Stimulated activated CD4-positive, alpha-beta T cell treated with anti-CD3 and anti-CD28 coated beads, Interleukin-15, amount 100 ng/mL, for 48 hours (primary cell): ENCODE measurements at places on chromosomes 16 and 17.
A peak's percentile ranks its signal among the peaks of the same experiment; 100 is the strongest.

GRCh38 chr16:30570636-30571444, 674 bp downstream of the ZNF688 start:
- DNase-seq = no peak

DNA sequence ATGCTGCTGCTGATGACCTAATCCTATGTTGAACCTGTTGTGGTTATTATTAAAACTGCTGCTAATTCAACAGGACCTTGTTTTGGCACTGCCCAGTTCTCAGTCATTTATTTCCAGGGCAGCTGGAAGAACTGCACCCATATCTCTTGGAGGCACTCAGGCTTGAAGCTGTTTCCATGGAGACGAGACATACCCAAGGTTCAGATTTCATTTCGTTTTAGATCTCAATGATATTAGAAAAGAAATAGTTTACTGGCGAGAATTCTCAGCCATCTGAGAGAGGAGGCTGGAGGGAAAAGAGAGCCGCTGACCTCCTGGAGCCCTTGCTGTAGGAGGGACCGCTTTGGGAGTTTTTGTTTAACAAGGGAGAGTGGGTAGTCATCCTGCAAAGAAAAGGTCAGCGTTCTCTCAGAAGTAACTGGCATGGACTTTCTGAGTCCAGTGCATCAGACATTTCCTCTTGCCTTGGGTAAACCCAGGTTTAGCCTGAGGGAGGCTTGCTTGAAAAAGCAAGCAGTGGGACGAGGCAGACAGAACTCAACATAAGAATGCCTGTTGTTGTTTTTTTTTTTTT, 75.4 kb downstream of the YPEL2 start:
- DNase-seq = no peak

DNA sequence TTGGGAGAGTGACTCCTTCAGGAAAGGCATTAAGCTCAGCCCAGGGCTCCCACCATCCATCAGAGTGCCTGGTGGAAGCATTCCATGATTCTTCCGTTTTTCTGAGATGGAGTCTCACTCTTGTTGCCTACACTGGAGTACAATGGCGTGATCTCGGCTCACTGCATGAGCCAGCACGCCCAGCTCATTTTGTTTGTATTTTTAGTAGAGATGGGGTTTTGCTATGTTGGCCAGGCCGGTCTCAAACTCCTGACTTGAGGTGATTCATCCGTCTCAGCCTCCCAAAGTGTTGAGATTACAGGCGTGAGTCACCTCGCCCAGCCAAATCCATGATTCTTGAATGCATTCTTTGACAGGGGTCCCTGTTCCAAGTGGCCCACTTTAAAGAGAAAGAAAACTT, 23.1 kb downstream of the MIS12 start:
- DNase-seq = no peak

- DNase-seq = no peak
Measured at GRCh38 chr17:16158714-16159113, 56.6 kb downstream of the NCOR1 start.

GRCh38 chr16:35749253-35750141, 2290.1 kb downstream of the TP53TG3F start:
- no peak for DNase-seq

DNA sequence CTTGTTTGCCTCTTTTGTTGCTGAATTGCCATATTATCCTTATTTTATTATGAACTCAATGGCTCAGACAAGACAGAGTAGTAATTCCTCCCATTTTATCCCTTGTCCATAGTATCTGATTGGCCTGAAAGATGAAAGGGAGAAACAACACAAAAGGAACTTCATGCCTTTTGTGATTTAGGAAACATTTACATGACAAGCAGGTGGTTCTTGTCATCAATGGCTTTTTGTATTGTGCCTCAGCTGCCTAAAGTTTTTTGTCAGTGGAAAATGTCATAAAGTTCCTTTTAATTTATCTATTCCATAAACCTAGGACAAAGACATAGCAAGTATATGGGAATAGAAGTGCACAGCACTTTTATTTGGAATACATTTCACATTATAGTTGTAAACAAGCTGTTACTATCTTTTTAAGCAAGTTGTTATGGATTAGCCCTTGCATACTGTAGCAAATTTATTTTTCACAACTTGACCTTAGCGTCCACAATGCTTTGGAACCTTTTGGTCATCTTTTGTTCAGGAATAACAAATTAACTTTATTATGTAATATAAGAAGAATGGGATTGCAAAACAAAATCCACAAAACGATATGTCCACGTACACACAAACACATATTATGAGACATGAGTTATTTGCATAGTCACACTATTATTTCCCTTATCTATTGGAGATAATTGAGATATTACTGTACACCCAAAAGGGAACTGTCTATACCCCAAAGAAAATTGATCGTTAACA, 12.4 kb upstream of the MPHOSPH6 start:
- DNase-seq = no peak

DNA sequence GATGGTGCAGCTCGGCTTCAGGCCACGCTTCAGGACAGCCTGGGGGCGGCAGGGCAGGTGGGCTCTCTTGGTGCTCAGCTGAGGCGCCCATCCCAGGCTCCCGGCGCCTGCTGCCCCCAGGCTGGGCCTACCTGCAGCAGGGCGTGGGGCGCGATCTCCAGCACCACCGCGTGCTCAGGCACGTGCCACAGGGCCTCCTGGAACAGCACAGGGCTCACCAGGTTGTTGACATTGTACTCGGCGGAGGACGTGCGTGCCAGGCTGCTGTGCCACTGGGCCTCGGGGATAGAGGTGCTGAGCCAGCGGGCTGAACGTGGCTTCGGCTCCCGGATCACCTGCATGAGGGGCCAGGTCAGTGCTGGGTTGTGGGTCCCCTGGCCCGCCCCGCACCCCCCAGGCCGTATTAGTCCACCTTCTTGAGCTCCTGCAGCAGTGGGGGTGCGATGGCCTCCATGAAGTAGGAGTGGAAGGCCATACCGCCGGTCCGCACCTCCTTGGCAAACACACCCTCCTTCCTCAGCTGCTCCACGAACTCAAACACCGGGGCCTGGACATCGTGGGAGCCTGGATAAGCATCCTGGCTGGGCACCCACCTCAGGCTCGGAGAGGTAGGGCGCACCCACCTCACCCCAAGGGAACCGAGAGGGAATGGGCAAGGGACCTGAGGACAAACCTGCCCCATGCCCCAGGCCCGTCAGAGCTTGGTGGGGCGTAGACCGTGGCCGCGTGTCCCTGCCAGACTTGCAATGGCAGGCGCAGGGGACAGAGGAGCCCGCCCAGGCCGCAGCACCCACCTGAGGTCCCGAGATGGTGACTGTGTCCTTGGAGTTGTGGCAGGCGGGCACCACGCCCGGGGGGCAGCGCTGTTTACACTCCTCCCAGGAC, 9.0 kb downstream of the FASN start:
- DNase-seq = no peak

DNA sequence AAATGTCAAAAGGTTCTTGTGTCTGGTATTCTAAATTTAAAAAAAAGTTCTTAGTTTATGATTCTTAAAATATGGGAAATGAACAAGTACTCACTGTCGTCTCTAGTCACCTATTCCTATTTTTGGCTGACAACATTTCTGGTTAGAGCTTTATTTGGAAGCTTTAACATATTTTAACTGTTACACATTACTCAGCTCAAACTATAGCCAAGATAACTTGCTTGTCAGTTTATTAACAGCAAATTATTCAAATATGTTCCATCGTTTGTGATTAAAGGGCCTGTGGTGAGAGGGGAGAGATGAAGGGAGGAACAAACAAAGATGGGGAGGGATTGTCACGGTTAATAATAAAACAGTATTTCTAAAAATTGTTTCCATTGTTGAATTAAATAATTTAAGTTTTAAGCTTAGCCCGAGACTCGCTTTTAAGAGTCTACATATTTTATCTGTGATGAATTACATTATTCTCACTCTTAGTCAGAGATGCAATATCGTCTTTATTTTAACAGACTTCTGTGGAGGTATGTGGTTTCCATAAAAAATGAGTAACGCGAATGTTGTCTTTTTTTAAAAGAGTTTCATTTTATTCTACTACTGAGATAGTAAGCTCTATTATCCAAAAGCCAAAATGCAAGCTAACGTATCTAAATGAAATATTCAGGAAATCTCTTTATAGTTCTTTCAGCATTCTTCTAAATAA, 321.9 kb upstream of the PMFBP1 start:
- no peak for DNase-seq

DNA sequence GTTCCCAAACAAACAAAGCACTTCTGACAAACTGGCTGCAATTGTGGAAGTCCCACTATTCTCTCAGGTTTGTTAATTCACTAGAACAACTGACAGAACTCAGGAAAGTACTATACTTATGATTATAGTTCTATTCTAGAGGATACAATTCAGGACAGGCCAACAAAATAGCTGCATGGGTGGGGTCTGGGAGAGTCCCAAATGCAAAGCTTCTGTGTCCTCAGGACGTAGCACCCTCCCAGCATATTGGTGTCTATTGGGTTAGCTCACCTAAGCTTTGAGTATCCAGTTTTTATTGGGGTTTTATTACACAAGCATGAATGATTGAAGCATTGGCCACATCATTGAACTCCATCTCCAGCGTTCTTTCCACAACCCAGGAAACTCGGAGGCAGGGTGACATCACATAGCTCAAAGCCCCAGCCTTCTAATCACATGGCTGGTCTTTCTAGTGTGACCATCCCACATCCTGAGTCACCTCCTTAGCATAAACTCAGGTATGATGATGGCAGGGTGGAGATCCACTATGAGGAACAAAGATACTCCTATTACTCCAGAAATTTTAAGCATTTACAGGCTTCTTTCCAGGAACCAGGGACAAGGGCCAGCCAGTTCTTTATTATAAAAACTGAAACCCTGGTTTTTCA, 43.9 kb upstream of the CCNF start:
- no peak for DNase-seq

DNA sequence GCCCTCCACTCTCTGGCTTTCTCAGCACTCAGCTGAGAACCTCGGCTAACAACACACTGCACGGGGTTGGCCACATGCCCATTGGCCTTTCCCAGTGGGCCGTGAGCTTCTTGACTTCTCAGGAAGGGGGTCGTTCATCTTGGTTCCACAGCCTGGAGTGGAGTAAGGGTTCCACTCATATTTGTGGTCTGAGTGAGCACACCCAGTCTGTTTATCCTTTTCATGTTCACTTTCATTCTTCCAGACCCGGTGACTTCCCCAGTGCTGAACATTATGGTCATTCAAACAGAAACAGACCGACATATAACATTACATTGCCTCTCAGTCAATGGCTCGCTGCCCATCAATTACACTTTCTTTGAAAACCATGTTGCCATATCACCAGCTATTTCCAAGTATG, 8.2 kb downstream of the MILR1 start:
- DNase-seq = no peak

DNA sequence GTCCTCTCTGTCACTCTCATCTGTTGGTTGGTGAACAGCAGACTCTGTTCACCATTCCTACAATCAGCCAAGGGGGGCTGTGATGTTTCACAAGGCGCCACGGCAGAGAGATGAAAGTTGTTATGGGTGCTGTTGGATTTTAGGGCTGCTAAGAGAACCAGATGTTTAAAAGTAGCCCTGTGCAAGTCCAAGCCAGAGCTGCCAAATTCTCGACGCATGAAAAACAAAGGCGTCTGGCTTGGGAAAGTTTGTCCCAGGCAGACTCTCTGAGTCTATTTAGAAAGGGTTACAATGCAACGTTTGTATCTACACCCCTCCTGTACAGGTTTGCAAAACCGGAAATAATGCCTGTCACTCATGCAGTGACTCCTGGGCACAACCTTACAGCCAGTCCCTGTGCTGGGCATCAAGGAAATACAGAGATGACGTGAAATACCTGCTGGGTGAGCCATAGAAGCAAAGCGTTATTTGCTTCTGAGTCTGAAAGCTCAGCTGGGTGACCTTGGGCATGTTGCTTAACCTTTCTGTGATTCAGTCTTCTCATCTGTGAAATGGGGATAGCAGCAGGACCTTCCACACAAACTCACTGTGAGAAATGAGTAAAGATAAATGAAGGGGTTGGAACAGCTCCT, 74.8 kb downstream of the XYLT1 start:
- DNase-seq = no peak

- DNase-seq = peak; percentile 93
Measured at GRCh38 chr17:76557368-76558197, 17.7 kb downstream of the PRCD start.

DNA sequence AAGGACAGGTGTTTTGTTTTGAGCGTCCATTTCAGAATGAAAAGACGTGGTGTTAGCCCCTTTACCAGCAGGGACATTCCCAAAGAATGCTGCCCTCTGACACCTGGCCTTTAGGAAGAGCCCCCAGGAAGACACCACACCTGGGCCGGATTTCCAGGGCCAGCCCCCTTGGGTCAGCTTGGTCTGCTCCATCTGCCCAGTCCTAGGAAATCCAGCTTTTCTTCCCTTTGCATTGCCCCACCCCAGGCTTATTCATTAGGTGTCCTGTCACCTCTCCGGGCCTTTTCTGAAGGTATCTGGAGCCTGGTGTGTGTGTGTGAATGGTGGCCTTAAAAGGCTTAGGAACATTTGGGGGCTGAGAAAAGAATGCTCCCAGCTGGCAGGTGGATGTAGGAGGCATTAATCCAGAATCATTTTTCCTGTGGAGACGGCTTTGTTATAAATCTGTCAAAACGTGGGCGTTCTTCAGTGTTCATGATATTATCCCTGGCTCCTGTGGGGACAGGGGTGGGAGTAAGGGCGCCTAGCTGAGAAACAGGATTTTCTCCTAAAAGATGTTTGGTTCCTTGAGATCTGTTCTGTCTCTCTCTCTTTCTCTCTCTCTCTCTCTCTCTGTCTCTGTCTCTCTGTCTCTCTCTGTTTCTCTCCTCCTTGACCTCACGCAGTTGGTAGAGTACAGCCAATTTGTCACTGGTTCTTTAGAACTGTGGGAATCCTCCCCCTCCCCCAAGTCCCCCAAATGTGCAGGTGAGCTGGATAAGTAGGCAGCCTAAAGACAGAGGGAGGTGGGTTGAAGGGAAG, 84.0 kb downstream of the NTN1 start:
- DNase-seq = no peak

- no peak for DNase-seq
Measured at GRCh38 chr16:13909069-13909468, 10.9 kb upstream of the ERCC4 start.

DNA sequence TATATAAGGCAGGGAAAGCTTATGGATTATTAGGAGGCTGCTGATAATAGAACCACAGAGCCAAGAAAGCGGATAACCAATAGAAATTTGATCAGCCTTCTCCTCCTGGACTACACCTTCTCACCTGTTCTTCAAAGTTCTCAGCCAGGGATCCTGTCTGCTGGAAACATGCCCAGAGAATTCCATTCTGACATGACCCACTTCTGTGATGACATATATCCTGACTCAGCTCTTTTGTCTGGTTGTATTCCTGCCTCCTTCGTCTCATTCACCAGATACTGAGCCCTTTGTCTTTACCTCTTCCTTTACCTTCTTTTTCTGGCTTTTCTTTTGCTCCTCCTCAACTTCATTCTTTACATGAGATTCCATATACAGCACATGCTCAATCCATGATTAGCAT, 576.1 kb downstream of the CDH11 start:
- no peak for DNase-seq

GRCh38 chr17:78130090-78130436, 508 bp upstream of the TMC8 start:
- no peak for DNase-seq

- no peak for DNase-seq
Measured at GRCh38 chr17:50026046-50026675, 29.7 kb upstream of the ITGA3 start.

- no peak for DNase-seq
Measured at GRCh38 chr16:8649829-8650554, 24.4 kb upstream of the ABAT start.
